ENCODE measurements at places on chromosomes 4 and X.

- DNase-seq, result no peak
Measured at GRCh38 chrX:2638279-2638678, 52.8 kb upstream of the CD99 start.

- no peak for DNase-seq
Measured at GRCh38 chr4:15006416-15007024, 4.2 kb downstream of the CPEB2 start.

DNA sequence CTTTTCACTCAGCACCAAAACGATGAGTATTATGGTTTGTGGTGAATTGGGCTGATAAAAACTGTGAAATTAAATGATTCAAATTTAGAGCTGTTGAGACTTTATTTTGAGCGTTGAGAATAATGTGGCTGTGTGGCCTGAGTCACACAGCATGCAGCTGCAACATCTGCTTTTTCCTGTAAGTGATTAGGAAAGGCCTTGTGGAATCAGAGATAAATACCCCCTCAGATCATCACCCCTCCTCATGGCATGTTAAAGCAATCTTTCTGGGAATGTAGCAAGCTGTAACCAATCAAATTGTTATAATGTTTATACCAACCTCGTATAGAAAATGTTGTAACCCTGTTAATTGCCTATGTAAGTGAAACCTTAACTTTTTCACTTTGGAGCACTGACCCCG lies 90.0 kb upstream of the GRPR start:
- DNase-seq, result no peak

DNA sequence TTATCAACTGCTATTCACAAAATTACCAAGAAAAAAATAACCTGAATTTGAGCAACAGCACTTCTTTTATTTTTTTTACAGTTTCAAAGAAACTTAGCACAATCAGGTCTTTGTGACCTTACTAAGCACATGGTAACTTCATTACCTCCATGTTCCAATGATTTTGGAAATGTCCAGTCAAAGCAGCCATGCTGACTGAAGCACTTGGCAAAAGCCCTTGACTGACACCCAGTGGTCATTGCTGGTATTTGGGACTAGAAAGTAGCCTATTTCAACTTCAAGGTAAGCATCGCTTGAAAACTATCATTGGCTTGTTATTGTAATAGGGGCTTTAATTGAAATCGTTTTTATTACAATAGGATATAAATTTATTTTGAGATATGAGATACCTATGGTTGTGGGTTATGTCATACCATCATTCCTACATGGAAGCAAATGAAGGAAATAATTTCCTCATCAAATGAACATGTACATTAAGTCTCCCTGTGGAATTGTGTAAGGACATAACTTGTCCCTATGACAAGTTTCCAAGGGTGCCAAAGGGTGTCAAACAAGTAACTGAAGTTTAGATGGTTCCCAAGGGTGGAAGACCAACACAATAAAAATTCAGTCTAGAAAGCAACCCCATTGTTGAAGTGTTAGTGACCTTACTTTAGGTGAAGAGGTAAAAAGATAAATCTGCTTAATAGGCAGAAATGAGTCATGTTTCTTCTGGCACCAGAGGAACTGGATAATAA lies 15.2 kb upstream of the ANXA10 start:
- DNase-seq, result no peak

- DNase-seq, result no peak
Measured at GRCh38 chr4:8013976-8014726, 74.5 kb upstream of the AFAP1 start.

DNA sequence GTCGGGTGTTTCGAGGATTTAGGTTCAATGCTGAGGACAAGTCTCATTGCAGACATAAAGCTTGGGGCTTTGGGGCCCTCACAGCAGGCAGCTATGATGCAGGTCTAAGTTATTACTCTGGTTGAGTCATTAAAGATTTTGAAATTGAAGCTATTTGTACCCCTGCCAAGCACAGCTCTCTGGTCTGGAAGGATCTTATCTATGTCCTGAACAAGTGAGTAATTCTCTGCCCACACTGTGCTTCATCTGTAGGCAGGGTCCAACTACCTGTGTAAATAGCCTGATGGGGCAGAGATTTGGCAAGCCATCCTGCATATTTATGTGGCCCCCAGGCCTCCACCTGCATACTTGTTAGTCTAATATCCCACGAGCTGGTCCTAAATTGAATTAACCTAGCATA lies 41.4 kb upstream of the MAGEA4 start:
- no peak for DNase-seq

- DNase-seq, result no peak
Measured at GRCh38 chr4:45944000-45944399, 179.9 kb downstream of the GABRG1 start.

DNA sequence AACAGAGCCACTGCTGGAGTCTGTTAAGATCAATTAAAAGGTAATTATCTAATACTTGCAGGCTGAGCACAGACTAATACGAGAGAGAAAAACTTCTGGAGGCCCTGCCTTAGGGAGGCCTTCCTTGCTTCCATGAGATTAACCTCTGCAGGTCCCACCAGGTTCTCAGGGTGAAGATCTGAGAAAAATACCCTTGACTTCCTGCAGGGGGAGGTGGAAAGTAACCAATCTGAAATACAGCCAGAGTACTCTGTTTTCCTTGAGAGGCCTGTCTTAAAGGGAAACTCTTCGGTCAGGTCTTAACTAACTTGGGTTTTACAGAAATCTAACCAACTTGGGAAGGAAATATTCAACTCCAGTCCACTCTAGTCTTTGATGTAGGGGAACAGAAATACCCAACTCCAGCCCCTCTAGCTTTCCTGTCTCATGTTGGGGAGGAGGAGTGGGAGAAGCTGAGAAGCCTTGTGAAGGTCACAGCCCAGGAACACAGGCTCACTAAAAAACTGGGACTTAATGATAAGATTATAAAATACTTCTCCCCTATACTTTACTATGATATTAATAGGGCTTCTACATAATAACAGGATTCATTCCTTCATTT lies 77.1 kb downstream of the TBCK start:
- DNase-seq, result no peak

DNA sequence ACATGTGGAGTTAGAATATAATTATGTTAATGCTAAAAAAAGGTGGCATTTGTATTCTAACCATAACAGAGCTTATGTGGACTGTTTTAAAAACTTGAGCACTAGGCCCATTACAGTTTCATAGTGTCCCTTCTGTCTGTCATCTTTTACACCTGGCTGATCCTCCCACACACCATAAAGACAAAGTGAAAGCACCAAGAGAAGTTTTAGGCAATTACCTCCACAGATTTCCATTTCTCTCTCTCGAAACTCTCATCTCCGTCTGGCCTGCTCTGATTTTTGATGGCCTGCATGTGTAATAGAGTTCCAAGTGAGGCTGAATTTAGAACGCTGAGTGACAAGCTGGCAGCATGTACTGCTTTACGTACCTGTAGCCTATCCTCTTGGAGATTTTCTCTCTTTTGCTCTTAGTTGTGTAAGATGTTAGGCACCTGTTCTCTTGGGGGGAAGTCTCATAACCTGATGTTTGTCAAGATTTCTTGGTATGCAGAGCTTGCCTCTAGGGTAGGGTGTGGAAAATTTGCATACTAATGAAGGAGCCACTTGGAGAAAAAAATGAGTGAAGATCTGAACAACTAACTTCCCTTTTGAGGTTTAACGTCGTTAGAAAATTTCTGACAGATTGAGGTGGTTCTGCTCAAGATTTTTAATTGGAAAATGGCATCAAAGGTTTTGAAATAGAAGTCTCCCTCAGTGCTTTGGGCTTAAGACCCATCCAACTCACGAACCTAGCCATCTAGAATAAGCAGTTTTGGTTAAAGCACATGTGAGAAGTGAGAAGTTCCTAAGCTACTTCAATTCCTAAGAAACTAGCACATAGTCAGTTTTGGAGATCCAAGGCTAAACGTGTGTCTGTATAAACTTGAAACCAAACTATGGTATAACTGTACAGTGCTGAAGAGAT lies 57.6 kb upstream of the RAP1GDS1 start:
- DNase-seq, result no peak

DNA sequence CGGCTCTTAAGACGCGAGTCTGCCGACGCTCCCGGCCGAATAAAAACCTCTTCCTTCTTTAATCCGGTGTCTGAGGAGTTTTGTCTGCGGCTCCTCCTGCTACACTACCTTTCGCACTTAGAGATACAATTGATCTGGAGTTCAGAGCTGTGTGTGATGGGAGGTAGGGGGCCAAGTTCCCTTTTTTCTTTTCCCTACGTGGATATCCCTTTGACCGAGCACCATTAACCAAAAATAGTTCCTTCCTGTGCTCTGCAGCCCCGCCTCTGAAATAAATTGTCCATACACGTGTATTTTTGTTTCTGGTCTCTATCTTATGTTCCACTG lies 555 bp upstream of the PGM2 start:
- DNase-seq, result no peak

- DNase-seq, result no peak
Measured at GRCh38 chrX:16628946-16629595, 20.9 kb upstream of the S100G start.

GRCh38 chr4:132660181-132660580 lies 488.9 kb upstream of the PCDH10 start:
- no peak for DNase-seq

- DNase-seq, result no peak
Measured at GRCh38 chr4:83771113-83771705, 235.3 kb downstream of the GPAT3 start.

- no peak for DNase-seq
Measured at GRCh38 chr4:16992566-16993225, 94.3 kb upstream of the LDB2 start.

- no peak for DNase-seq
Measured at GRCh38 chr4:5923376-5923775, 30.5 kb upstream of the CRMP1 start.

DNA sequence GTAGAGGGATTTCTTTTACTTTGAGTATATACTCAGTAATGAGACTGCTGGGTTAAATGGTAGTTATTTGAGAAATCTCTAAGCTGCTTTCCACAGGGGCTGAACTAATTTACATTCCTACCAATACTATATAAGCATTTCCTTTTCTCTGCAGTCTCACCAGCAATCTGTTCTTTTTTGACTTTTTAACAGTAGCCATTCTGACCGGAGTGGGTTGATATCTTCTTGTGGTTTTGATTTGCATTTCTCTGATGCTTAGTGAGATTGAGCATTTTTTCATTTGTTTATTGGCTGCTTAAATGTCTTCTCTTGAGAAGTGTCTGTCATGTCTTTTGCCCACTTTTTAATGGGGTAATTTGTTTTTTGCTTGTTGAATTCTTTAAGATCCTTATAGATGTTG lies 43.3 kb downstream of the SPCS3 start:
- DNase-seq, result no peak

- DNase-seq, result no peak
Measured at GRCh38 chr4:1537410-1538095, 131.3 kb upstream of the NKX1-1 start.

Data from NCI-H1930 (cell line).